ENCODE measurements at places on chromosomes 5 and 9.

- DNase-seq = no peak
These were observed 5.0 kb downstream of the LAMC3 start for GRCh38 chr9:131013771-131014676.

DNA sequence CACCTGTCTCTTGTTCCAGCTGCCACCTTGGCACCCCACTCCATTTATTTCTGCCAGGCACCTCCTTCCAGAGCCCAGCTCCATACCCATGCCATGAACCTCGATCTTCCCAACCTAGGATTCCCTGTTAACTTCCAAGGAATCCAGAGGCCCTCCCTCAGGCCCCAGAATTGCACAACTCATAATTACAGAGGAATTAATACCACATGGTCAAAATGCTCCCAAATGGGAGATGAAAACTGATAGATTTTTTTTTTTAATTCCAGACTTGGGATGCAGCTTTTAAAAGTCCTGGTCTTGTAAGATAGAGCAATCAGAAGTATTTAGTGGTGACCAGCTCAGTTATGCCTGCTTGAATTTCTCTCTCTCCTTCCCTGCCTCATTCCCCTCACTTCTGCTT, 96.2 kb upstream of the CCDC112 start:
- no peak for DNase-seq

GRCh38 chr5:77751328-77752023, 24.7 kb downstream of the TBCA start:
- DNase-seq = no peak

DNA sequence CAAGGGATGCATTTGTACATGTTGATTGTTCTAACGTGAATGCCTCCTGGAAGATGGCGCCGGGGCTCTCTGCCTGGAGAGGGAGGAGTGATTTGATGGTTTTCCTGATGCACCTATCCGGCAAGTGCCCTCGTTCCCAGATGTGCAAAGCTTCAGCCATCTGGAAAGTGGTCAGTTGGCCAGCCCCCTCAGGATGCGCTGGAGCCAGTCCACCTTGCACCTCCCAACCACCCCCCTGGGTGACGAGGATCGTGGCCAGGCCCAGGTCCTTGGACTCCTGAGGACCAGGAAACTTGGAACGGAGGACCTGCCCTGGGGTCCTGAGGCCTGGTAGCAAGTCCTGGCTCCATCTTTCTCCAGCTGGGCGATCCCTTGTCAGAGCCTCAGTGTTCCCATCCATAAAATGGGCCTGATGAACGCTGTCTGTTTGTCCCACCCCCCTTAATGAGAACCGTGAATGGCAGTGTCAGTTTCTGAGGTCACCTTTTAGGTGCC, 23.6 kb upstream of the RNU6ATAC start:
- no peak for DNase-seq

GRCh38 chr5:157378509-157378908, 81.5 kb upstream of the NIPAL4 start:
- DNase-seq = no peak

DNA sequence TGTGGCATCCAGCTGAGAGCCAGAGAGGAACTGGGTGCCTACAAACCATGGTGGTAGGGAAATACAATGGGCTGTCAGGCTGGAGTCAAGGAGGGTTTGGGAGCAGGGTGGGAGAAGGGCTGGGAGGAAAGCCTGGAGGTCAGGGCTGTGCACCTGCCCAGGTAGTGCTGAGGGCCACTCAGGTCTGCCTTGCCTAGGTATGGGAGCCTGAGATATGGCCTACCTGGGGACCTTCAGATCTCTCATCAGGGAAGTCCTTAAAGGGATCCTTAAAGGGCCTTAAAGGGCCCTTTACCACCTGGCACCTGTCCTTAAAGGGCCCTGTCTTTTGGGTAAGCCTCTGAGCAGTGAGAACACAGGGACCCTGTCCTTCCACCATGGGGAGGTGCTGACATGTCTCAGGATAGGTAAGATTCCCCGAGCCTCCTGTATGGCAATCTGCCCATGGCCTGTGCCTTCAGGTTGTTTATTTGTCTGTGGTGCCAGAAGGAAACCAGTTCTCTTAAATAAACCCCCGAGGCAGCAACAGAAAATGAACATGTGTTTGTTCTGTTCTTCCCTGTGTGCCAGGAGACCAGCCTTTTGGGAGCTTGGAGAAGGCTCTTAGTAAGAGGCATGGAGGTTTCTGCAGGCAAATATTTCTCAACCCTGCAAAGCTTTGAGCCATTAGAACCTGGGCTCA, 23.3 kb downstream of the SLC25A48 start:
- DNase-seq = no peak

DNA sequence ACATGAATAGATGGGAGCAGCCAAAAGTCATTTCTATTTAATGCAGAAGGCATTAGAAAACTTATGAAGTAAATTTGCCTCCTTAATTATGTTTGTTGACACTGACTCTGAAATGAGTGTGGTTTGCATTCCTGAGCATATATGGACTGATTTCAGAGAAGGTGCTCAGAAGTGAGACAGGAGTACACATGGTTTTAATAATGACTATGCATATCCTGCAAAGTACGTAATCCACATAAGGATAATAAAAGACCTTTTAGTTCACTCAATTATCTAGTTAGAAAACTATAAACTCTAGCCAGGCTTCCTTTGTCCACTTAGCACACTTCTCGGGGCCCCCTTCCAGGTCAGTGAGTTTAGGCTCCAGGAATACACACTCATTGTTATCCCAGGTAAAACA, 75.7 kb upstream of the SNX2 start:
- no peak for DNase-seq

DNA sequence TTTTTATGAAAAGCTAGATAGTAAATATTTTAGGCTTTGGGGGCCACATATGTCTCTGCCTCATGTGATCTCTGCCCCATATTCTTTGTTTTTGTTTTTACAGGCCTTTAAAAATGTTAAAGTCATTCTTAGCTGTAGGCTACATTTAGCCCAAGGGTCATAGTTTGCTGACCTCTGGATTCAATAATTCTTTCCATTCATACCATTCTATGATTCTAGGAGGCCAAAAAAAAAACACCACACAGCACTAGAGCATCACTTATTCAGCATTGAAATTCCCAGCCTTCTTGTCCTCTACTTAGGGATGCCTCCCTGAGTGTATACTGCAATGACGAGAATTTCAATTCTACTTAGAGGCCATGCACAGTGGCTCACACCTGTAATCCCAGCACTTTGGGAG, 17.0 kb downstream of the PTCD2 start:
- no peak for DNase-seq

DNA sequence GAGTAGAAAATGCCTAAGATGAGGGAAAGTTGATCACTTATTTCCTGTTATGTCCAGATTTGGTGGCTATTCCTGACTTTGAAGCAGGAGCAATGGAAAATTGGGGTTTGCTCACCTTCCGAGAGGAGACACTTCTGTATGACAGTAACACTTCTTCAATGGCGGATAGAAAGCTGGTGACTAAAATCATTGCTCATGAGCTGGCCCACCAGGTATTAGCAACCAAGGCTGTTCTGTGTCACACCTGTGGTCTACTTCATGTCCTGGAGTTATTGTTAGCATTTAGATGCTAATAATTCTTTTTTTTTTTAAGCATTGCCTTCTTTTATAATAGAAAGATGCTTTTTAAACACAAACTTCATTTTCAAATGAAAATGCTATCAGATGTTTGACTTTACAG, 57.9 kb downstream of the LNPEP start:
- DNase-seq = no peak

GRCh38 chr5:79746642-79747569, 57.3 kb downstream of the CMYA5 start:
- DNase-seq = peak; percentile 5

- DNase-seq = no peak
These were observed 76.4 kb upstream of the RPS23 start for GRCh38 chr5:82354543-82354942.

Measured in amygdala (tissue), 56 donors.